ENCODE measurements at places on chromosomes 2 and 18. TPM values are rescaled to one million over a fixed set of nuclear protein-coding genes. Genes with fewer than 3 reads are reported as not detected.

The C2orf66 gene
- under 0.01 TPM for total RNA-seq

The NPPC gene
- total RNA-seq = not detected

The COLEC12 gene
- 4.2 TPM for total RNA-seq

The AOX1 gene
- 10.1 TPM for total RNA-seq

The NAT8 gene
- not detected for total RNA-seq

The IL36B gene
- total RNA-seq = not detected

The AQP12B gene
- not detected for total RNA-seq

The GALNT14 gene
- total RNA-seq = not detected

The SKA1 gene
- total RNA-seq = 6.9 TPM

The NXPH2 gene
- not detected for total RNA-seq

The PHLPP1 gene
- 10.7 TPM for total RNA-seq

The COX5B gene
- total RNA-seq = 203 TPM

The NEUROD1 gene
- not detected for total RNA-seq

The ITGA6 gene
- 218 TPM for total RNA-seq

The SLC38A11 gene
- total RNA-seq = not detected

The PSTPIP2 gene
- 5.3 TPM for total RNA-seq

The CFC1 gene
- not detected for total RNA-seq

The CCDC93 gene
- 39.7 TPM for total RNA-seq

The E2F6 gene
- total RNA-seq = 13.3 TPM

The ANTXR1 gene
- total RNA-seq = 2.6 TPM

The POTEI gene
- 0.48 TPM for total RNA-seq

The LOXL3 gene
- 1.6 TPM for total RNA-seq

The GREB1 gene
- 0.19 TPM for total RNA-seq

The ALPG gene
- not detected for total RNA-seq

The TMEM150A gene
- total RNA-seq = 11.8 TPM

The CTNNA2 gene
- total RNA-seq = not detected

The SERPINB11 gene
- not detected for total RNA-seq

The CROCC2 gene
- not detected for total RNA-seq

The PID1 gene
- under 0.01 TPM for total RNA-seq

The IL1F10 gene
- not detected for total RNA-seq

The ASB18 gene
- total RNA-seq = not detected

The CNGA3 gene
- not detected for total RNA-seq

The GPC1 gene
- total RNA-seq = 21.9 TPM

The RAB6D gene
- total RNA-seq = 0.10 TPM

The TMEM163 gene
- 0.67 TPM for total RNA-seq

The KLHL29 gene
- total RNA-seq = 8.2 TPM

The GALNT13 gene
- 2.3 TPM for total RNA-seq

The ZAP70 gene
- not detected for total RNA-seq

The SGPP2 gene
- total RNA-seq = not detected

The MLPH gene
- total RNA-seq = not detected

The SERPINB2 gene
- 0.65 TPM for total RNA-seq

The IDH1 gene
- total RNA-seq = 54.9 TPM

The ORC4 gene
- total RNA-seq = 43.3 TPM

The SNRNP200 gene
- total RNA-seq = 51.3 TPM

The SULT1C2 gene
- total RNA-seq = not detected

The LONRF2 gene
- not detected for total RNA-seq

The FAM124B gene
- total RNA-seq = 177 TPM

The PIAS2 gene
- total RNA-seq = 33.1 TPM

The MAB21L4 gene
- total RNA-seq = not detected

The OTOS gene
- total RNA-seq = not detected

The FEV gene
- not detected for total RNA-seq

The ASPRV1 gene
- total RNA-seq = 0.33 TPM

Measured in vein endothelial cell (primary cell).